ENCODE measurements at places on chromosomes 1 and 21.

GRCh38 chr1:15974855-15975254, 1.0 kb downstream of the ZBTB17 start:
- DNase-seq: peak; percentile 80

- no peak for DNase-seq
These were observed 155.8 kb downstream of the RYR2 start for GRCh38 chr1:237197470-237198425.

DNA sequence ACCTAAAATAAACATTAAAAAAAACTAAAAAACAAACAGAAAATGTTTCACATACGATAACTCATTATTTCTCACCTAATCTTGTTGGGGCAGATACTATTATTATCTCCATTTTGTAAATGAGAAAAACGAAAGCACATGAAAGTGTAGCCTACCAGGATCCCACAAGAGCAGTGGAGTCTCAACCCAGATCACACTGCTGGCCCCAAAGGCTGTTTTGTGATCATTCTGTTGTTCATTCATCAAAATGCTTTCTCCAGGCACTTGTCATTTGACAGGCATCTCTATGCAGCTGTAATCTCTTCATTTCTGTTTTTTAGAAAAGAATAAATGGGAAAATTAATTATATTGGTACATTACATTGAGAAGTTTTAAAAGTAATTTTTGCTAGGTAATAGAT, 67.5 kb downstream of the AK5 start:
- DNase-seq: no peak

GRCh38 chr21:37251294-37251634, 15.9 kb downstream of the VPS26C start:
- DNase-seq: no peak

GRCh38 chr1:150772326-150772725, 6.7 kb upstream of the CTSS start:
- no peak for DNase-seq

DNA sequence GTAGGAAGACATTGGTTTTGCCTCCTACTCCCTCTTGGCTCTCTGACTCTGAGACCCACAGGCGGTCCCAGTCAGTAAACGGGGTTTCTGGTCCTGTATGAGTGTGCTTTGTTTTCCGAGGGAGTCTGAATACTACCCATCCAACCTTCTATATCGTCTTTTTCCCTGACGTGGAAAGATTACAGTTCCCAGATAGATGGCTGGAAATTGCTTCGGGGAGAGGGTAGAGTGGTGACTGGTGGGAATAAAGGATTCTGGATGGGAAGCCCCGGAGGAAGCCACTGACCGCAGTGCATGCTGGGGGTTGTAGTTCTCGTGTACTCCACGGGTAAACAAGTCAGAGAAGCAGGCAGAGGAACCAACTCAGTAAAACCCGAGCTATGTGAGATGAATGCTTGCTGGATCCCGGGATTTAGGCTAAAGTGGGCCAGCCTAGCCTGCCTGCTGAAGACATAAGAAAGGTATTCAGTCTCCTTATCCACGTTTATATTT, 66.2 kb upstream of the IRF2BP2 start:
- DNase-seq: peak; percentile 59

- no peak for DNase-seq
These were observed 170.2 kb downstream of the RUNX1 start for GRCh38 chr21:34878940-34879339.

DNA sequence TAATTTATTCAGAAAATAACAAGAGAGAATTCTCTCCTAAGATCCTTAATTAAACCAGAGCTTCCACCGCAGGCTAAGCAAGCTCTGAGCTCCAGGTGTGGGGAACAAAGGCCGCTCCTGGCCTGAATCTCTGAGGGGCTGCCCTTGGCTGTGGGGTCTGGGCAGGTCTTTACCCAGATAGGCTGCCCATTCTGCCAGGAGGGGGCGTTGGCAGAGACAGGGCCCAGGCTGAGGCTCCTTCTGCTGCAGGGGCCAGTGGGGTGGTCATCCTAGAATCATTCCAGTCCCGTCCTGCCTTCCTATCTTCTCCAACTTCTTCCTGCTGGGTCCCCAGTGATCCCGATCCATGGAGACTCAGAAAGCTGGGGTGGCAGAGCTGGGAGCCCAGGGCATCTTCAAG, 82.9 kb upstream of the POU3F1 start:
- DNase-seq: no peak

- DNase-seq: no peak
These were observed 52.7 kb downstream of the TCP10L start for GRCh38 chr21:32532636-32533035.

- DNase-seq: peak; percentile 76
These were observed 126.7 kb upstream of the POU3F1 start for GRCh38 chr1:38173157-38173831.

DNA sequence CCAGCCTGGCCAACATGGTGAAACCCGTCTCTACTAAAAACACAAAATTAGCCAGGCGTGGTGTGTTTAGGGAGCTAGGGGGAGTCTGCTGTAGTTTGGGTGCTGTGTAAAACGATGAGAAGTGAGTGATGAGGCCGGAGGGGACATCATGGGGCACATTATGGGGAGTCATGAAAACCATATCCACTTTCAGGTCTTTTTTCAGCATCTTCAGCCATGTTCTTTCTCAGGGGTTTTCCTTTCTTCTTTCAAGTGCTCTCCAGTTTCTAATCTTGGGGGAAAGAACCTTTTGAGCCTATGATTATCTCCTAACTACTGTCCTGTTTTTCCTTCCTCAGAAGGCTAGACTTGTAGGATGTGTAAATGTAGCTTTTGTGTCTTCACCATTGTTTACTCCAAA, 14.4 kb downstream of the KDM4A start:
- DNase-seq: peak; percentile 55

DNA sequence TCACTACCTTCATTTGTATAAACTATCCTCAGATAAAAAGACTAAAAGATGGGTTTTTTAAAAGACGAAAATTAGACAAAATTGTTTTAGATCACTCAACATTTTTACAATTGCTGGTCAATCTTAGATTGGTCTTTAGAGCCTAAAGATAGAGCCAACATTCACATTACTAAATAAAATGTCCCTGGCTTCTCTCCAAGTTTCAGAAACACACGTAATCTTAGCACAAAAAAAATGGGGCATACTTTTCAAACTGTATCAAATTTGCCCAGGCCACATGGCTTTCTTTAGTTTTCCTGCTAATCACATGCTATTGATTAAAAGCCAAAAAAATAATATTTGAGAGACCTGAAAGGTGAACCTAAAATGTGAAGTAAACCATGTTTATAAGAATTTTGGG, 288.1 kb downstream of the DPYD start:
- no peak for DNase-seq

DNA sequence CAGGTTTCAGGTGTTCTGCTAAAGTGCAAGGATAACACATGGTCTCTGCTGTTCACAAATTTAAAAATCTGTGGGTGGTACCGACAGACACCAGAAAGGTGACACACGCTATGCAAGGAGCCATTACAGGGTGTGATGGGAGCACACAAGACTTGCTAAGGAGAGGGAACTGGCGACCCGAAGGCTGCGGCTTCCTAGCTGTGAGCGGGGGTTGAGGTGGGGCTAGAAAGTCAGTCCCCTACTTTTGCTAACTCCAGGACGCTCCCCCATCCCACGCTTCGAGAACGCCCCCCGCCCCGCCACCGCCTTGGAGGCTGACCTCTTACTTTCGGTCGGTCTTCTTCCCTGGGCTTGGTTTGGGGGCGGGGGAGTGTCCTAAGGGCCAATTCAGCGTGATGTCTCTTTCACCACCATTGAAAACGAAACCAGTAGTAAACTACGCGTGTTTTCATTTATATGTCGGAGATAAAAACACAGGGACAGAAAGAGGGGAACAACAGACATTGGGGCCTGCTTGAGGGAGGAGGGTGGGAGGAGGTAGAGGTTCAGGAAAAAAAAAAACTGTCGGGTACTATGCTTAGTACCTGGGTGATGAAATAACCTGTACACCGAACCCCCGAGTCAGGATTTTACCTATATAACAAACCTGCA, 1.1 kb downstream of the CKS1B start:
- peak; percentile 82 for DNase-seq

DNA sequence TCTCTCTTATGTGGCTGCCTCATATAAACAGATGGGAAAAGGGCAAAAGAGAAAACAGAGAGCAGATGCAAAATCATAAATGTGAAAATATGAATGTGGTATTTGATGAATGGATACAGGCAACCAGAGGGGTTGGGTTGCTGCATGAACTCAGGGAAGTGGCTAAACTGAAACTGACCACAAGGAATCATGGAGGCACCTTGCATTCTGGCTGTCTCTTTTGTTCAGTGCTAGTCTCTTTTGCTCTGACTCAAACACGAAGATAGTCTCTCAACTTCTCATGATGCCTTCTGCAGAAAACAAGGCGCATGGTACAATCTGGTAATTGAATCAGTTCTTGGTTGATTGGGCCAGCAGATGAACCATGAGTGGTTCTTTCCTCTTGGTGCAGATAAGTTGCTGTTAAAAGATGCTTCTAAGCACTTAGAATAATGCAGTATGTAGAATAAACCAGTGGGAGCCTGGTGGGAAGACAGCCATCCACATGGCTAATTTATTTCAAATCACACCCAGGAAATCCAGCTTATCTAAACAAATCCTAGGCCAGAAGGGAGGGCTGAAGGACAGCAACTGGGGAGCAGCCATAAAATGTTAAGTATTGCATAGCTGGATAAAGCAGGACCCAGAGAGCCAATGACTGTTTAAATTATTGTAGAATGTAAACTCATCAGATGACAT, 64.2 kb downstream of the HLX start:
- peak; percentile 6 for DNase-seq

GRCh38 chr1:84823511-84823910, 69.5 kb downstream of the LPAR3 start:
- DNase-seq: no peak
